Spinal cord (tissue), 10 donors: ENCODE measurements at places on chromosomes 1 and 21.

GRCh38 chr21:42568866-42569731 is 55.4 kb downstream of the SLC37A1 start:
- DNase-seq = no peak

DNA sequence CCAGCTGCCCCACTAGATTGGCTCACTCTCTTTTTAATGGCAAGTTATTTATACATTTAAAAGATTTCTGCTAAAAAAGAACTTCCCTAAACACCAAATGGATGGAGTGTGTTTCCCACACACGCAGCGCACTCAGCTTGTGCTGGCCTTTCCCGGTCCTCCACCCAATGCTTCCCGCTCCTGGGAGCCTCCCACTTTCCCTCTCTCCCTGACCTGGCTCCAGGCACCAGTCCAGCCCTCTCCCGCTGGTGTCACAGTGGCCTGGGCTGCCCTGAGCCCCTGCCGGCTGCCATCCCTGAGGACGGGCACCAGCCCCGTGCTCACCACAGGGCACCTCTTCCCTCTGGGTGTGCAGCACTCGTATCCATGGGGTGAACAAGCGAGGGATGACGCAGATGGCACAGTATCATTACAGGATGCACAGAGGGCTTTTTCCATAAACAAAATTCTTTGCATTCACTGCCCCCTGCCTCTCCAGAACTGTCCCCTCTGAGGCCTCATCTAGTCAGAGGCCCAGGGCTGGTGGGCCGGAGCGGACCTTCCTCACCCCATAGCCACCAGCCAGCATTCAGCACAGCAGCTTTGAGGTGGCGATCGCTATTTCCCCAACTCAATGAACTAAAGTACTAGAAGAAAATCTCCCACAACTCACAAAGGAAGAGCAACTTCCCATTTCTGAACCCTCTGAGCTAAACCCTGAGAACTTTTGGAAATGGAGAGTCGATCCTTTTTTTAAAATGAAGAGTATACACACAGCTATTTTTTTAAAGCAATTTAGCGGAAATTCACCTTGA is 68.5 kb downstream of the SLC37A1 start:
- DNase-seq = no peak

DNA sequence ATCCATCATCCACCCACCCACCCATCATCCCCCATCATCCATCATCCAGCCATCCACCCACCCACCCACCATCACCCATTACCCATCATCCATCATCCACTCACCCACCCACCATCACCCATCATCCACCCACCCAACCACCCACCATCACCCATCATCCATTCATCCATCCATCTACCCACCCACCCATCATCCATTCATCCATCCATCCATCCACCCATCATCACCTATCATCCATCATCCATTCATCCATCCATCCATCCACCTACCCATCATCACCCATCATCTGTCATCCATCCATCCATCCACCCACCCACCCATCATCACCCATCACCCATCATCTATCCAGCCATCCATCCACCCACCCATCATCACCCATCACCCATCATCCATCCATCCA is 81.5 kb downstream of the ADARB1 start:
- DNase-seq = no peak

DNA sequence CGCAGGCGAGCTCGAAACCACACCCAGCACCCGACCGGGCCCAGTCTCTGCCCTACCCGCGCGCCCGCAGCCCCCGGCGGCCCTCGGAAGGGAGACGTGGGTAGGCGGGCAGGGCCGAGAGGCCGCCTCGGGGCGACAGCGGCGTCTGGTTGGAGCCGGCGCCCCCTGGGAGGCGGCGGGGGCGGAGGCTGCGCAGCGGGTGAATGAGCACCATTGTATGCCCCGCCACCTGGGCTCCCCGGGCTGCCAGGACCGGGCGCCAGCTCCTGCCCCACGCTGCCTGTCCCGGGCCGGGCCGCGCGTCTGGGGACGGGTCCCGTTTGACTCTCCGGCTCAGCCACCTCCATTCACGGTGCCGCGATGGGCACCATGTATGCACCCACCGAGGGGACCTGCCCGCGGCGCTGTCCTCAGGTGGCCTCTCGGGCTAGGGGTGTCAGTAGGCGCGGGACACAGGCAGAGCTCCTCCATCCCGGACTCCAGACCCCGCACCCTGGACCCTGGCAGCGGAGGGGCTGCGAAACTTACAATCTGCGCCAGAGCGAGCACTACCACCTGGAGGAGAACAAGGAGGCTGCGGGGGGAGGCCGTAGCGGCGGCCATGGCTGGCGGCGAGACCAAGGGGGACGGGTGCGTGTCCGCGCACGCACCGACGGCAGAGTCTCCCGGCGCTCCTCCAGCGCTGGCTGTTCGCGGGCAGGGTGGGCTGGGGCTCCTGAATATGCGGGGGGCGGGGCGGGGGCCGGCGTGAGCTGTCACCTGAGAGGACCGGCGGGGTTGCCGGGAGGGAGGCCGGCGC is at the start of gene COL9A2:
Gene COL9A2, minus strand, starts transcription at position 692 of the 799 bp plus-strand sequence. Its CDS starts 89 bp downstream, at position 603.
- no peak for DNase-seq

- DNase-seq = no peak
These were observed 52.0 kb upstream of the STUM start for GRCh38 chr1:226496453-226497015.

DNA sequence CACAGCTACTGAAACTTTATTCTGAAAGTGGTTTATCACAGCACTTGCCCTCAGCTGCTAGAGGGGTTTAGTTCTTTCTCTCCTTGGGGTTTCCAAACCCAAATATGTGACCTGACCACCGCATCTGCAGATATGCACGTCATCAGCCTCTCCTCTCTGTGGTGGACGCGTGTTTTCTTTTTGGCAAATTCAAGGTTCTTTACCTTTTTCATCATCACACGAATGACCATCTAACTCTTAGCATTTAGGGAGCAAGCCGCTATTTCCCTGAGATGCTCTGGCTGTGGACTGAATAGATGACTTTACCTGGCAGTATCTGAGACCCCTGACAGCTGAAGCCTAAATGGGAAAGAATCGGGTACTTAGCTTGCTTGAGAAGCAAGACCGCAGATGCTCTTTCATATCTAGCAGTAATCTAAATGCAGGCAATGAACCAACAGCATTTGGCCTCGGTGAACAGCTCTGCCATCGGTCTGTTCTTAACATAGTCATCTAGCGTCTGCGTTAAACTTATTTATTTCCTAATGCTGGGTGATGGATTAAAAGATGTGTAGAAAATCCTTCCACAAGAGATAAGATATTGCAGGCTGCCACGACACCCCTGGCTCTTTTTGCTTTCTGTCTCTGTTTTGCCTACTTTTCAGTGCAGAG is 463.4 kb downstream of the CAMTA1 start:
- DNase-seq = peak; percentile 85

DNA sequence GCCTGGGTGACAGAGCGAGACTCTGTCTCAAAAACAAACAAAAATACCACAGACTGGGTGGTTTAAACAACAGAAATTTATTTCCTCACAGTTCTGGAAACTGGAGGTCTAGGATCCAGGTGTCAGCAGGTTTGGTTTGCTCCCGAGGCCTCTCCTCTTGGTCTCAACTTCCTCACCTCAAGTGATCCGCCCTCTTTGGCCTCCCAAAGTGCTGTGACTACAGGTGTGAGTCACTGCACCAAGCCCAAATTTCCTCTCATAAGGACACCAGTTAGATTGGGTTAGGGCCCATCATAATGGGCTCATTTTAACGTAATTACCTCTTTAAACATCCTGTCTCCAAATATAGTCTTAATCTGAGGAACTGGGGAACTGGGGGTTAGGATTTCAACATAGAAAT is 35.5 kb downstream of the MFSD2A start:
- no peak for DNase-seq

- no peak for DNase-seq
These were observed 9.8 kb upstream of the SMAP2 start for GRCh38 chr1:40363721-40364120.

GRCh38 chr1:101190441-101190840 is 46.4 kb upstream of the S1PR1 start:
- no peak for DNase-seq

- DNase-seq = peak; percentile 18
These were observed 21.7 kb upstream of the PEF1 start for GRCh38 chr1:31666263-31666963.

- DNase-seq = no peak
These were observed 23.3 kb downstream of the LRRC71 start for GRCh38 chr1:156943756-156944155.

DNA sequence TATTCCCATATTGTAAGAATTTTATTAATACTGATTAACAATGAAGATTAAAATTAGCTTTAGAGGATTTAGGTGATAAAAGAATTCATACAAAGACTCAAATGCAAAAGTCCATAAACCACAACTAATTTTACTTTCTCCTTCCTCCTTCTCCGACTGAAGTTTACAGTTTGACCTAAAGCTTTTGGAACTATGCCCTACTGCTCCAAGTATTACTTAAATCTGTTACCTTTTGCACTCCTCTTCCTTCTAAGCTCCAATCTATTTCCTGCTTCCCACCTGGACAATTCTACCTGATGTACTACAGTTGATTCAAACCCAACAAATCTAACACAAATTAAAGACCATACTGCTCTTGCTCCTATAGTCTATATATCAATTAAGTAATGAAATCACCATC is 36.3 kb downstream of the ANKRD13C start:
- no peak for DNase-seq

- no peak for DNase-seq
These were observed 136.8 kb downstream of the PTPRC start for GRCh38 chr1:198775606-198776005.

- no peak for DNase-seq
These were observed 312.7 kb upstream of the C1orf87 start for GRCh38 chr1:60386249-60386648.

- no peak for DNase-seq
These were observed 90.5 kb downstream of the CASZ1 start for GRCh38 chr1:10705953-10706352.

GRCh38 chr1:12059722-12060464 is 3.2 kb upstream of the TNFRSF8 start:
- no peak for DNase-seq

- DNase-seq = no peak
These were observed 221.4 kb downstream of the HLX start for GRCh38 chr1:221100611-221101010.

GRCh38 chr1:69433073-69433472 is 134.6 kb upstream of the LRRC7 start:
- no peak for DNase-seq

GRCh38 chr1:227541796-227542152 is 21.6 kb upstream of the ZNF678 start:
- DNase-seq = no peak

GRCh38 chr1:18644973-18645746 is 14.5 kb downstream of the PAX7 start:
- DNase-seq = no peak

DNA sequence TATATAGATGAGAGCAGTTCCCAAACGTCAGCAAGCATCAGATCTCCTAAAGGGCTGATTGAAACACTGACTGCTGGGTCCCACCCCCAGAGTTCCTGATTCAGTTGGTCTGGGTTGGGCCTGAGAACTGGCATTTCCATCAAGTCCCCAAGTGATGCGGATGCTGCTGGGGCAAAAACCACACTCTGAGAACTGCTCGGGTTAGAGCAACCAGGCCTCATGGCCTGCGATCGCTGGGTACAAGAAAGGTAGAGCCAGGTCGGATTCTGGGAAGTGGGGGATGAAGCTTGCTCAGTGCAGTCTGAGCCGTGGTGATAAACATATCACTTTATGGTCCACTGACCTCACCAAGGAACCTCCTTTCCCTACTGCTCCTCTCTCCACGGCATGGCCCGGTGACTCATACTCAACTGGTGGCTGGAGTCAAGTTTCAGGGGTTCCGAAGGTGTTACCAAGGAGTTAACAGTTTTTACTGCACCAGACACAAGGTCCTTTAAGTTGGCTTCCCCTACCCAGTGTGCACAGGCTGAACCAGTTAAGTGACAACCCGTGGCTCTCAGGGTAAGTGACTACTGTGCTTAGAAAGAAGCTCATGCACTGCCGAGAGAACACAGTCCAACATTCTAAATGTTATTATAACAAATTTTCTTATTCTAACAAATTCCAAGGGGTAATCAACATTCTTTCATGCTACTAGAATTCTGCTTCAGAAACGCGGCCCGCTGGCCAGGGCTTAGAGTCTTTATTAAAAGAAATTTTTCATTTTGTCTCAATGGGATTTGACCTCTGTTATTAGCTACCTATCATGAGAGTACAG is 153.5 kb downstream of the TGFBR3 start:
- DNase-seq = no peak

DNA sequence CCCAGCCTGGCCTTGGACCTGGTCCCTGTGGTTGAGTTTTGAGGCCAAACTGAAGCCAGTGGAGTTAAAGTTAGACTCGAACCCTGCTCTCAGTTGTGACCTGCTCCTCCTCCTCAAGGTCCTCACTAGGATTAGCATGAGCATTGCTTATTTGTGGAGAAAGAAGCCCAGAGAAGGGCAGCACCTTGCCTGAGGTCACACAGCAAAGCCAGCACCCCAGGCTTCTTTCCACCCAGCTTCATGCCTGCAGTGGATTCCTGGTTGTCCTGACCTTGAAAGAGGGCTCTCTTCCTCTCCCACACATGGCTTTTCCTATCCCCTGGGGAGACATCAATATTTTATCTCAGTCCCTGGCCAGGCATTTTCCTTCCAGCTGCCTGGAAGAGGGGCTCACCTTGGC is 2.8 kb downstream of the LDLRAP1 start:
- no peak for DNase-seq

DNA sequence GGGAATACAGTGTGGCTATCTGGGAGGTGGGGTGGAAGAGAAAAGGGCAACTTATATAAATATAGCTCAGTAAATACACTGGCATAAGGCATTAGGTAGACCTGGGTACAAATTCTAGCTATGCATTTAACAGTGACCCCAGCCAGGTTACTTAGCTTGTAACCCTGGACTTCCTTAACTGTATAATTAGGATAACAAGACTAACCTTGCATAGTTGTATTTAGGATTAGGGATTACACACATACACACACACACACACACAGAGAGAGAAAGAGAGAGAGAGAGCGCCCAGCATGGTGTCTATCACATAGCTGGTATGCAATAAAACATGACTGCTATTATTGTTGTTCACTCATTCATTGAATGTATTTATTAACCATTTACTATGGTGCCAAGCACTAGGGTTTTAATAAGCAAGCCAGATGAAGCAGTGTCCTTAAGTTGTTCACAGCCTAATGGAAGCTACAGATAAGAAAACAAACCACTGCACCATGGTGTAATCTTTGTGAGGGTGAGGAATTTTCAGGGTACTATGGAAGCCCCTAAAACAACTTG is 251.4 kb downstream of the ZNF648 start:
- DNase-seq = no peak

- DNase-seq = no peak
These were observed 45.4 kb downstream of the ETS2 start for GRCh38 chr21:38851101-38851500.

GRCh38 chr1:77413541-77414335 is 131.9 kb downstream of the AK5 start:
- DNase-seq = no peak

DNA sequence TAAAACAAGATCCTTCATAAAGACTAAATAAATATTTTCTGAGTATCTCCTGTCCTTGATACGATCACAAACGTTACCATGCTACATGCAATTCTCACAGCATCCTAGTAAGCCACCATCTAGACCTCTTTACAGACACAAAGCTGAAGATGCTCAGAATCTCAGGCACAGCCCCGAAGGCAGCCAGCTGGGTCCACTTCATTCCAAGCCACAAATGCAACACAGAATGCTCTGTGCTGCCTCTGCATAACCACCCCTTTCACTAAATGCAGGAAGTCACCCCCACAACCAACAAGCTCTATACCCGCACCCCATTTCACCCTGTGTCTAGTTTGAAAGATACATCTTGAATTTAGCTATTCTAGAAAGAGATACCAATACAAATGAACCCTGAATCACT is 12.9 kb downstream of the RCAN1 start:
- peak; percentile 29 for DNase-seq
